ENCODE measurements at places on chromosomes 13 and 19. TPM values are rescaled to one million over a fixed set of nuclear protein-coding genes. Genes with fewer than 3 reads are reported as not detected.

The ZNF175 gene
- 5.6 TPM for total RNA-seq

The SIGLEC8 gene
- not detected for total RNA-seq

The OLFM4 gene
- not detected for total RNA-seq

The POLD1 gene
- 72.5 TPM for total RNA-seq

The UQCRFS1 gene
- total RNA-seq: 138 TPM

The ZNF816 gene
- total RNA-seq: not detected

The ARHGAP35 gene
- total RNA-seq: 23.9 TPM
